ENCODE measurements at places on chromosomes 12 and 14. TPM values are rescaled to one million over a fixed set of nuclear protein-coding genes. Genes with fewer than 3 reads are reported as not detected.

- DNase-seq = no peak
Observed at GRCh38 chr12:102426599-102427542, 53.5 kb downstream of the IGF1 start.

DNA sequence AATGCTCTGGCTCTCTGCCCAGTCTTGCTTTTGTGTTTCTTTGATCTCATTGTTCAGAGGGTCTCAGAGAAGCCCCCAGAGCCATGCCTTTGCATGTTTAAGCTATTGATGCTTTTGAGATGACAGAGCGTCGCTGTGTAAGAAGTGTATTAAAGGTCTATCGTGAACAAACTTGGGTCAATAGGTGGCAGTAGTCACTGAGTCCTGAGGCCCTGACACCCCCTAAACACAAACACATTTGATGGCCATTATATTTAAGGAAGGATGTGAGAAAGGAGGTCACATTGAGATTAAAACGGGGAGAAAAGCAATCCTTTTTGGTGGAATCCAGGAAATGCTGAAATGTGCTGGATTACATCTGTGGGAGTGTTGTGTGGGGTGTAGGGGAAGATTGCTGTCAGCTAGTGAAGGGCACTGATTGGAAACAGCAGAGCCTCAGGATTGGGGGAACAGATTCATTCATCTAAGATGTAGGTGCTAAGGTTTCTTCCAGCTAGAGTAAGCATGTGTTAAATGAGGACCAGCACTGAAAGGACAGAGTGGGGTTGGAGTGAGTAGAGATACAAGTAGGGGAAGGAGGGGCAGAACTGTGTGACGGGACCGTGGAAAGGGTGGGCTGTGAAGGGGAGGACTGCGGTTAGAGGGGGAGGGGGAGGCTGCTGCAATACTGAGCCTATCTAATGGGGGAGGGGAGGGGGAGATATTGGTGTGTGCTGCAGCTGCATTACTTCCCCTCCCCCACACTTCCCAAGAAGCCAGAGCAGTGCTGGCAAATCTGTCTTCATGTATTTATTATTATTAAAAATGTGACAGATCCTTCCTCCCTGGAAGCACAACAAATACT is 12.7 kb downstream of the NGDN start:
- no peak for DNase-seq

DNA sequence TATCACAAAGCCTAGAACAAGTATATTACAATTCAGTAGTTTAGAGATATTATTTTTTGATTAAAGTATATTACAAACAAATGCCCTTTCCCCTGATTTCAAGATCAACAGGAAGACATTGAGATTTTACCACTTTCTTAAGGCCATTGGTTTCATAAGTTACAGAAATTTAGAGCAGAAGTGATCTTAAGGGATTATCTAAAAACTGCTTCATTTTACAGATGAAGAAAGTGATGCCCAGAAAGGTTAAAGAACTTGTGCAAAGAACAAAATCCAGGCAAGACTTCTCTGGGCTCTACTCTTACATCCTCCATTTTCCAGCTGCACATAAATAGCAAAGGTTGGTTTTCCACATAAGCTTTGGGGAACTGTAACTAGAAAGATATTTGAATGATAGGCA is 87.5 kb downstream of the DUSP6 start:
- no peak for DNase-seq

DNA sequence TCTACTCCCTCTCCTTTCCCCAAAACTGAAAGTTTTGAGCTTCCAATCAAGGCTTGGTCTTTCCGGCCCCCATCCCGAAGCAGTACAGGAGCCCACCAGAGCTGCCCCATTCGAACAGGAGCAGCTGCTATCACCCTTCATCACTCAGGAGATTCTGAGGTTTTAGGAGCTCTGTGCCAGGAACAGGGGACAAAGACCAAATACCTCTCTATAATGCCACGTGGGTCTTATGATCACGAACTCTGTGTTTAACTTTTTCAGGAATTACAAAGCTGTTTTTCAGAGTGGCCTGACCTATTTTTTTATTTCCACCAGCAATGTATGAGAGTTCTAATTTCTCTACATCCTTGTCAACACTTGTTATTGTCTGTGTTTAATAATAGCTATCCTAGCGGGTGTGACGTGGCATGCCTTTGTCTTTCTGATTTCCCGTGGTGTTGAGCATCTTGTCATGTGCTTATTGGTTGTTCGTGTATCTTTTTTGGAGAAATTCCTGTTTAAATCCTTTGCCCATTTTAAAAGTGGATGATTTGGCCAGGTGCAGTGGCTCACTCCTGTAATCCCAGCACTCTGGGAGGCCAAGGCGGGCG is 21.7 kb downstream of the COA8 start:
- no peak for DNase-seq

- DNase-seq = no peak
Observed at GRCh38 chr14:22689199-22689598, 45.0 kb upstream of the OR6J1 start.

- no peak for DNase-seq
Observed at GRCh38 chr12:77315407-77315806, 250.0 kb upstream of the E2F7 start.

The SLC39A2 gene
- total RNA-seq = 49.8 TPM

The WNT5B gene
- 8.0 TPM for total RNA-seq

The ANKS1B gene
- 5.5 TPM for total RNA-seq

Data from lower leg skin (tissue), 4 donors.